H9 (cell line): ENCODE measurements at places on chromosomes 1 and 21. TPM values are rescaled to one million over a fixed set of nuclear protein-coding genes. Genes with fewer than 3 reads are reported as not detected.

KCNA2 gene
- total RNA-seq, result 0.33 and 0.37 TPM in 2 replicates

MCOLN3 gene
- total RNA-seq, result 10.6 and 10.8 TPM in 2 replicates

SMCP gene
- total RNA-seq, result not detected in 2 replicates

GRCh38 chr1:7656557-7657215, 114.4 kb upstream of the VAMP3 start:
- H3K4me3 ChIP-seq, result no peak overlapping the region
- DNase-seq, result no peak
- no peaks in the 10 kb centered on the region for H3K36me3 ChIP-seq
- no peaks in the 10 kb centered on the region for H3K4me1 ChIP-seq
- H3K27me3 ChIP-seq, result no peaks in the 10 kb centered on the region
- no peak overlapping the region for H3K27ac ChIP-seq

DNA sequence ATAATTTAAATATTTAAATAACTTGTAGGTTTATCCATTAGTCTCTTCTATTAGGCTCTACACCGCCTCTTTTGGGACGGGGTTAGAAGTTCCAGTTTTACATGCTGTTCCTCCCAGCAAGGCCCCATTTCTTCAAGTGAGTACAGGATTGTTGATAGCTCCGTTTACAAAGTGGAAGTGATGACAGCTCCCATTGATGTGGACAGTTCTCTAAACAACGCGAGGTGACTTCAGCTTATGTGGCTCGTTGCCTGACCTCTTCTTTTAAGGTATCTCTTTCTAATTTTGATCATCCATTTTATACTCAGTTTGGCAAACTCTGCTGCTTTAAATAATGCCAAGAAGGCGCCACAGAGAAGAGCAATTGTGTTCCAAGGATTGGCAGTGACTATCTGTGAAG, 49.7 kb downstream of the PACC1 start:
- H3K27me3 ChIP-seq, result no peaks in the 10 kb centered on the region
- H3K27ac ChIP-seq, result no peak overlapping the region
- no peak overlapping the region for H3K4me3 ChIP-seq
- peaks cover 3% of the 10 kb centered on the region; the same call in 2 of the 3 replicates for H3K36me3 ChIP-seq
- no peaks in the 10 kb centered on the region for H3K4me1 ChIP-seq
- no peak for DNase-seq

GRCh38 chr1:243558576-243558975, 291.5 kb downstream of the AKT3 start:
- no peaks in the 10 kb centered on the region for H3K27me3 ChIP-seq
- H3K4me1 ChIP-seq, result no peaks in the 10 kb centered on the region
- H3K4me3 ChIP-seq, result no peak overlapping the region
- H3K27ac ChIP-seq, result no peak overlapping the region
- H3K36me3 ChIP-seq, result peaks cover 15% of the 10 kb centered on the region

- no peaks in the 10 kb centered on the region for H3K36me3 ChIP-seq
- H3K27me3 ChIP-seq, result no peaks in the 10 kb centered on the region
- DNase-seq, result no peak
- H3K27ac ChIP-seq, result no peak overlapping the region
- no peaks in the 10 kb centered on the region for H3K4me1 ChIP-seq
These were observed 50.7 kb upstream of the SPOCD1 start for GRCh38 chr1:31866450-31867032.

DNA sequence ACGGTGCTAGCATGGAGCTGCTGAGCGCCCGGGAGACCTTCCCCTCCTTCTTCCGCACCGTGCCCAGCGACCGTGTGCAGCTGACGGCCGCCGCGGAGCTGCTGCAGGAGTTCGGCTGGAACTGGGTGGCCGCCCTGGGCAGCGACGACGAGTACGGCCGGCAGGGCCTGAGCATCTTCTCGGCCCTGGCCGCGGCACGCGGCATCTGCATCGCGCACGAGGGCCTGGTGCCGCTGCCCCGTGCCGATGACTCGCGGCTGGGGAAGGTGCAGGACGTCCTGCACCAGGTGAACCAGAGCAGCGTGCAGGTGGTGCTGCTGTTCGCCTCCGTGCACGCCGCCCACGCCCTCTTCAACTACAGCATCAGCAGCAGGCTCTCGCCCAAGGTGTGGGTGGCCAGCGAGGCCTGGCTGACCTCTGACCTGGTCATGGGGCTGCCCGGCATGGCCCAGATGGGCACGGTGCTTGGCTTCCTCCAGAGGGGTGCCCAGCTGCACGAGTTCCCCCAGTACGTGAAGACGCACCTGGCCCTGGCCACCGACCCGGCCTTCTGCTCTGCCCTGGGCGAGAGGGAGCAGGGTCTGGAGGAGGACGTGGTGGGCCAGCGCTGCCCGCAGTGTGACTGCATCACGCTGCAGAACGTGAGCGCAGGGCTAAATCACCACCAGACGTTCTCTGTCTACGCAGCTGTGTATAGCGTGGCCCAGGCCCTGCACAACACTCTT, 1.1 kb downstream of the TAS1R3 start:
- no peaks in the 10 kb centered on the region for H3K36me3 ChIP-seq
- no peak for DNase-seq
- no peaks in the 10 kb centered on the region for H3K27me3 ChIP-seq
- H3K4me3 ChIP-seq, result no peak overlapping the region
- H3K27ac ChIP-seq, result no peak overlapping the region
- H3K4me1 ChIP-seq, result no peaks in the 10 kb centered on the region

GRCh38 chr1:47712596-47713299, 274.9 kb downstream of the FOXD2 start:
- H3K4me1 ChIP-seq, result no peaks in the 10 kb centered on the region
- H3K36me3 ChIP-seq, result no peaks in the 10 kb centered on the region
- DNase-seq, result no peak
- no peak overlapping the region for H3K4me3 ChIP-seq
- H3K27me3 ChIP-seq, result peaks cover 41% of the 10 kb centered on the region
- H3K27ac ChIP-seq, result no peak overlapping the region

- peak; percentile 69 for DNase-seq
- H3K36me3 ChIP-seq, result no peaks in the 10 kb centered on the region
- no peak overlapping the region for H3K27ac ChIP-seq
- H3K4me1 ChIP-seq, result peaks cover 14% of the 10 kb centered on the region; the same call in 1 of the 2 replicates
- H3K27me3 ChIP-seq, result peaks cover 7% of the 10 kb centered on the region; the same call in 1 of the 2 replicates
- H3K4me3 ChIP-seq, result peak overlapping the region; percentile 86
These were observed 27.1 kb downstream of the ACTA1 start for GRCh38 chr1:229406798-229407197.

GRCh38 chr1:8351693-8352470, 34.0 kb downstream of the SLC45A1 start:
- H3K27me3 ChIP-seq, result no peaks in the 10 kb centered on the region
- no peak overlapping the region for H3K4me3 ChIP-seq
- H3K4me1 ChIP-seq, result no peaks in the 10 kb centered on the region; the same call in 1 of the 2 replicates
- H3K27ac ChIP-seq, result no peak overlapping the region
- H3K36me3 ChIP-seq, result peaks cover 40% of the 10 kb centered on the region
- peak; percentile 83 for DNase-seq

DNA sequence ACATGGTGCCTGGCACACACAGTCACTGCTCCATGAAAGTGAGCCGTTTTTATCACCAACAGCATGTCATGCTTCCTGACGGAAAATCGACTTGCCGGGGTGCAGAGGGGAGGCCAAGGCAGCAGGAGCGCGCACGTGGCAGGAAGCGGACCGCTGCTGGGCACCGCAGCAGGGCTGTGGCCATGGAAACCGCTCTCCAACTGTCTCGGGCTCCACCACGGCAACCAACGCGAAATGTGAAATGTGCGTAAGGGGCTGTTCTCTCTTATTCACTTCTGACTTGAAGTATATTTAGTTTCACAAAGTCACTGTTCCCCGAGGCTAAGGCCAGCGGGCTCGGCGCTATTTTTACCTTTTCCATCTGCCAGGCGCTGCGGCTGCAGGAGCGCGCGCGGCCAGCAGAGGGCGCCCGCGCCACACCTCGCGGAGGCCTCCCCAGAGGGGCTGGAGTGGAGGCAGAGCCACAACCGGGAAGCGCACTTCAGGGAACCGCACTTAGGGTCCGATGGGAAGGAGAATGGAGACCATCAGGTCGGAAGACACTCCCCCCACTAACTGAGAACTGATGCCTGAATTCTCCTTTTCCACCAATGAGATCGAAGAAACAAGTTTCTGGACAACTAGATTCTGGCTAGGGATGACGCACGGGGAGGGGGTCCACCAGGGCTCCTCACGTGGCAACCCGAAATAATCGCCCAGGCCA, 19.7 kb downstream of the RCC2 start:
- H3K27me3 ChIP-seq, result no peaks in the 10 kb centered on the region
- H3K4me3 ChIP-seq, result no peak overlapping the region
- no peaks in the 10 kb centered on the region for H3K4me1 ChIP-seq
- H3K27ac ChIP-seq, result no peak overlapping the region
- peaks cover 100% of the 10 kb centered on the region for H3K36me3 ChIP-seq
